AG08396 (cell line): ENCODE measurements at places on chromosomes 2 and 18.

DNA sequence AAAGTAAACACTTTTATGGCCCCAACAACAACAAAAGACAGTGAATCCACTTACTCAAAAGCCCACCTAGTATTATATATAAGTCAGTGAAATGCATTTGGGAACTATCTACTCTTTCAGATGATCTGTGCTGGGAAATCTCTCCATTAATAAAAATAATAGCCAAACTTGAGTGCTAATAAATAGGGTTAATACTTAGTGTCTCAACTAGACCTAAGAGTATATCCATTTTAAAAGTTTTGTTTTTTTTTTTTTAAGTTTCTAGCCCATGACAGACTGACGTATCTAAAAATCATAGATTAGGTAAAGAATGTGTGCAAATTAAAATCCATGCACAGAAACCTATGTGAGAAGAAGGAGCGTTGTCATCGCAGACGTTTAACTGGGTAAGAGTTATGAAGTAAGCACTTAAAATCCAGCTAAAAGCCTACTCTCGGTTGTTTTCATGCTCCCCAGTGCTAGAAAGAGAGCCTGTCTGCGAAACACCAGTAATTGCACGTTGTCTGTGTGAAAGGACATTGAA, 83.4 kb upstream of the PELI1 start:
- no peak for DNase-seq

DNA sequence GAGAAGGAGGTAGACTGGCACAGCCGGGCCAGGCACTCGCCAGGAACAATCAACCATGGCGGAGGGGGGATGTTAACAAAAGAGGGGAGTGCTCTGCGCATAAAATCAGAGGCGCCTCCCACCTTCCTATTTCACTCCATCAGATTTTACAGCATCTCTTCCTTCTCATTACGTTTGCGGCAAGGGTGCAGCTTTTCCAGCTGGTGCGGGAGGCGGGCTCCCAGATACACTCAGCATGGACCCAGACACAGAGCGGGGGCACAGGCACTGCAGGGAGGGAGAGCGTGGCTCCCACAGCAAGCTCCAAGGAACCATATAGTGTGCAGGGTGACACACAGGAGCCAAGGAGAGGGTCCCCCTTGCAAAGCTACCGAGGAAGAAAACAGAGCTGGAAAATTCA, 176.3 kb downstream of the EIPR1 start:
- no peak for DNase-seq

DNA sequence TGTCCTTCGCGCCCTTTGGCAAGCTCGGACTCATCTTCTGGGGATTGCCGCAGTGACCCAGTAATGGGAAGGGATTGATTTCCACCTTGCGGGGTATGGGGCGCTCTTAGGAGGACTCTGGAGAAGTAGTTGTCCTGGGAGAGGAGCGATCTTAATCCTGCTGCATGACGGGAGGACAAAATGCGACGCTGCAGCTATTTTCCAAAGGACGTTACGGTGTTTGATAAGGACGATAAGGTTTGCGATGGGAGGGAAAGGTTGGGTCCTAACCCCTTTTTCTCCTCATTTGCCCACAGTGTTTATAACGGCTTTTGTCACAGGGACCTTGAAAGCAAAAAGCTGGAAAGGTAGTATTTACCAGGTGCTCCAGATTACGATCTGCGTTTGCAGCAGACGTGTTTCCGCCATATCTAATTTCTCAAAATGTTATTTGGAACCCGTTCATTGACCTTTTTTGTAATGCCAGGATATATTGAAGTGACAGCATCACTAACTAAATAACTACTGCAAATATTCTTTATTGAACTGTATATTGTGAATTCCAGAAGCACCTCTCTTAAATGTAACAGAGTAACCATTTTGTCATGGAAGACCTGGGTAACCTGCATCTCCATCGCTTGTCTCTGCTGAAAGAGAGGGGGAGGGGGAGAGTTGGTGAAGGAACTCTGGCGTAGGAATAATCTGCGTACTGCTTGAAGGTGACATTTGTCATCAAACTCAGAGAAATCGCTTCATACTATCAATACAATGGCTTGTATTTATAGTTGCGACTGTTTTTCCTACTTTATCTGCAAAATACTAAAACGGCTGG, 590 bp downstream of the MDH1 start:
- DNase-seq, result no peak

GRCh38 chr2:10161206-10161931, 38.8 kb downstream of the RRM2 start:
- no peak for DNase-seq

DNA sequence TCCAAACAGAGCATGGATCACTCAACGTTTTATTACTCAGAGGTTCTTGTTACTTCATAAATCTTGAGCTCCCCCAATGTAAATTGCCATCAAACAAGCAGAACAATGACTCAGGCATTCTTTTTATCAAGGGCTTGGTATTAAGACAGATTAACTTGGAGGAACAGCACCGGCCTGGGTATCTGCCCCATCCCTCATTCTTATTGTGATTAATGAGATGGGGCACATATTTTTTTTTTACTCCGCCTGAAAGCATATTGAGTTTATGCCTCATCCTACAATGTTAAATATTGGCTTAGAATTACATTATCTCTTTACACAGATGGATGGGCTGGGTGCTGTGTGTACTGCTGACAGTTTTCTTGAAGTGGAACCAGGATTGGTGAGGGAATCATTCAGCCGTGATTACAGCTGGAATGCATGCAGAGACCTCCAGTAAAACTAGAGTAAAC, 387.3 kb downstream of the CLIP4 start:
- no peak for DNase-seq
